Fibroblast of lung (primary cell): ENCODE measurements at places on chromosomes 2 and 18. TPM values are rescaled to one million over a fixed set of nuclear protein-coding genes. Genes with fewer than 3 reads are reported as not detected.

KCNJ3 gene
- total RNA-seq, result not detected in 2 replicates

TCF23 gene
- total RNA-seq, result under 0.01 TPM in 1 of 2 replicates, not detected in the other

ABCB11 gene
- not detected in 2 replicates for total RNA-seq

DNAJC27 gene
- total RNA-seq, result 5.1 and 7.3 TPM in 2 replicates

HOXD12 gene
- total RNA-seq, result not detected in 2 replicates

GKN2 gene
- not detected in 2 replicates for total RNA-seq

NGEF gene
- under 0.01 TPM in 1 of 2 replicates, not detected in the other for total RNA-seq

EDAR gene
- total RNA-seq, result not detected in 2 replicates

DSC2 gene
- under 0.01 TPM in 2 replicates for total RNA-seq

FNDC4 gene
- 12.8 and 18.3 TPM in 2 replicates for total RNA-seq

TFPI gene
- 111 and 117 TPM in 2 replicates for total RNA-seq

CASP10 gene
- total RNA-seq, result 4.9 and 8.1 TPM in 2 replicates

TLX2 gene
- total RNA-seq, result under 0.01 TPM in 1 of 2 replicates, not detected in the other

CLEC4F gene
- total RNA-seq, result not detected in 2 replicates

TCF4 gene
- total RNA-seq, result 49.1 and 57.6 TPM in 2 replicates

BARD1 gene
- 30.3 and 43.1 TPM in 2 replicates for total RNA-seq

FBXO48 gene
- total RNA-seq, result 0.26 and 0.33 TPM in 2 replicates

ANKRD53 gene
- 0.26 and 1.3 TPM in 2 replicates for total RNA-seq

PDE1A gene
- total RNA-seq, result 6.7 and 7.1 TPM in 2 replicates

SLC19A3 gene
- total RNA-seq, result 0.17 and 1.0 TPM in 2 replicates

AKAIN1 gene
- not detected in 2 replicates for total RNA-seq

COLEC11 gene
- total RNA-seq, result 0.77 and 0.83 TPM in 2 replicates

NEU2 gene
- total RNA-seq, result not detected in 2 replicates

RPRD1A gene
- 38.0 and 46.2 TPM in 2 replicates for total RNA-seq

POLR1B gene
- 13.4 and 15.5 TPM in 2 replicates for total RNA-seq

CPO gene
- under 0.01 TPM in 1 of 2 replicates, not detected in the other for total RNA-seq

ASPRV1 gene
- 0.26 and 0.33 TPM in 2 replicates for total RNA-seq

SLC8A1 gene
- total RNA-seq, result 74.0 and 109 TPM in 2 replicates

MOB4 gene
- 25.9 and 26.6 TPM in 2 replicates for total RNA-seq

RAB27B gene
- total RNA-seq, result 0.77 and 0.99 TPM in 2 replicates

KLHL41 gene
- total RNA-seq, result 3.8 and 4.6 TPM in 2 replicates

PPP1R1C gene
- 0.50 and 0.77 TPM in 2 replicates for total RNA-seq

C2orf78 gene
- not detected in 2 replicates for total RNA-seq

SULT1C2 gene
- under 0.01 and 0.26 TPM in 2 replicates for total RNA-seq

LRRC30 gene
- not detected in 2 replicates for total RNA-seq

GALNT5 gene
- total RNA-seq, result 32.4 and 199 TPM in 2 replicates

CCDC68 gene
- 5.1 and 8.3 TPM in 2 replicates for total RNA-seq

POMC gene
- total RNA-seq, result 0.66 and 1.8 TPM in 2 replicates

SERPINB3 gene
- not detected in 2 replicates for total RNA-seq

DAPL1 gene
- total RNA-seq, result not detected in 2 replicates

ID2 gene
- total RNA-seq, result 66.6 and 150 TPM in 2 replicates

RBM45 gene
- 23.5 and 25.9 TPM in 2 replicates for total RNA-seq

ZNF2 gene
- total RNA-seq, result 11.7 and 11.8 TPM in 2 replicates

CHST10 gene
- total RNA-seq, result 5.0 and 7.4 TPM in 2 replicates

FTCDNL1 gene
- 2.3 and 3.6 TPM in 2 replicates for total RNA-seq

AQP12A gene
- not detected in 2 replicates for total RNA-seq

UGT1A8 gene
- not detected in 2 replicates for total RNA-seq

NPHP1 gene
- 5.0 and 5.6 TPM in 2 replicates for total RNA-seq

TMEM169 gene
- total RNA-seq, result 0.26 and 0.50 TPM in 2 replicates

LYG1 gene
- 0.26 and 0.50 TPM in 2 replicates for total RNA-seq

TMEM178A gene
- total RNA-seq, result 0.26 and 1.5 TPM in 2 replicates

PDCD1 gene
- not detected in 2 replicates for total RNA-seq

COL4A3 gene
- 0.26 and 0.33 TPM in 2 replicates for total RNA-seq
